ENCODE measurements at places on chromosomes 1 and 21.

DNA sequence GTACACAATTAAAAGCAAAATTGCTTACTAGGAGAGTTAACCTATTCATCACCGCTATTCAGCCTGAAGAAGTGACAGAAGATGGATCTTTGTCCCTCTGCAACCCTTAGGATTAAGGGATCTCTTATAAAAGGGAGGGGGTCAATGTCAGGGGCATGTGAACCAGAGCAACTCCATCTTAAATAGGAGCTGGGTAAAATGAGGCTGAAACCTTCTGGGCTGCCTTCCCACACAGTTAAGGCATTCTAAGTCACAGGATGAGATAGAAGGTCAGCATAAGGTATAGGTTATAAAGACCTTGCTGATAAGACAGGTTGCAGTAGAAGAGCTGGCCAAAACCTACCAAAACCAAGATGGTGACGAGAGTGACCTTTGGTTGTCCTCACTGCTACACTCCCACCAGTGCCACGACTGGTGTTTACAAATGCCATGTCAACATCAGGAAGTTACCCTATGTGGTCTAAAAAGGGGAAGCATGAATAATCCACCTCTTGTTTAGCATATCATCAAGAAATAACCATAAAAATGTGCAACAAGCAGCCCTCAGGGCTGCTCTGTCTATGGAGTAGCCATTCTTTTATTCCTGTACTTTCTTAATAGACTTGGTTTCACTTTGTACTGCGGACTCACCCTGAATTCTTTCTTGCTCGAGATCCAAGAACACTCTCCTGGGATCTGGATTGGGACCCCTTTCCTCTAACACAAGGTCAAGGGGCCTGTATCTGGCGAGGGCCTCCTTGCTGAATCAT lies 35.3 kb upstream of the NEK2 start:
- no peaks in the 10 kb centered on the region for H3K4me1 ChIP-seq
- no peak overlapping the region for H3K4me3 ChIP-seq
- no peak for DNase-seq

DNA sequence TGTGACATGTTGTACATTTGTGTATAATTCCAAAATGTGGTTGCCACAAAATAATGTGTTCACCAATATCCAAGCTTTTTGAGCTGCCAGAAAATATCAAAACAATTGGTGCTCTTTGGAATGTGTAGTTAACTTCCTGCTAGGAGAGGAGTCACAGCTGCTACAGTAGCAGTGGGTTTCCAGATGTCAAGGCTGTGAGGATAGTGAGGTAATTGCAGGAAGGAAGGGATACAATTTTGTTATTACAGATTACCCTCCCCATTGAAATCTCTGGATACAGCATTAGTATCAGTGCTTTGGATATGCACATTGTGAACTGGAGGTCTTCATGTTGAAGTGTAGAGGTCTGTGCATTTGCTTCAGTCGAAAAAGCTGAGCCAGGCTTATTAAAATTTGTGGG lies 253.2 kb downstream of the PTPRC start:
- no peak overlapping the region for H3K27ac ChIP-seq
- H3K4me3 ChIP-seq, result no peak overlapping the region
- H3K36me3 ChIP-seq, result peaks cover 1% of the 10 kb centered on the region
- peak; percentile 96 for DNase-seq
- no peaks in the 10 kb centered on the region for H3K27me3 ChIP-seq

DNA sequence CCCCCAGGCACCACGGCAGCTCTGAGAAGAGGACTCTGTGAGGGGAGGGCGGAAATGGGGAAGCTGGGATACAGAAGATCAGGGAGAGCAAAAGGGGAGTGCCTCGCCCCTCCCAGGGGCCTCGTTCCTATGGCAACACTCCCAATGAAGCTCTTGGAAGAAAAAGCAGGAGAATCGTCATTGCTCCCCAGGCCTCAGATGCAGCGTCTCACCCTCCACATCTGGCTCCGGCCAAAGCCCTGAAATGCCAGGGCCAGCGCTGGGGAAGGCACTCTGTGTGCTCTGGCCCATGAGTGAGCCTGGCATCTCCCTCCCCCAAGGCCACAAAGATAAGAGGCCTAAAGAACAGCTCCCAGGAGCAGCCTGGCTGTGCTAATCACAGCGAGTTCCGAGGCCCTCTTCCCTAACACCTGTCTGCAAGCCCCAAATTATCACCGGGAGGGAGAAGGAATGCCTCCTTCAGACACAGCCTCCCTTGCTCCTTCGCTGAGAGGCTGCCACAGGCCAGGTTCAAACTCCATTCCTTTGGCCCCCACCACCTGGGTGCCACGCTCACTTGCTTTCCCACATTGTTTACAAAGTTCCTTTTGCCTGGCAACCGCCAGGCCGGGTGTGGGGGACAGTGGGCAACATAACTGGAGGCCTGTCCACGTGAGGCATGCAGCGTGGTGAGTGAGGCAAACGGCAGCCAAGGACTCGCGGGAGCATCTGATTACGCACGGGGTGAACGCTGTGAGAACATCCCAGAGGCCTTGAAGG lies 27.8 kb downstream of the ECE1 start:
- peak overlapping the region; percentile 88 for H3K27ac ChIP-seq
- H3K4me3 ChIP-seq, result no peak overlapping the region
- H3K27me3 ChIP-seq, result no peaks in the 10 kb centered on the region
- peaks cover 8% of the 10 kb centered on the region for H3K36me3 ChIP-seq

DNA sequence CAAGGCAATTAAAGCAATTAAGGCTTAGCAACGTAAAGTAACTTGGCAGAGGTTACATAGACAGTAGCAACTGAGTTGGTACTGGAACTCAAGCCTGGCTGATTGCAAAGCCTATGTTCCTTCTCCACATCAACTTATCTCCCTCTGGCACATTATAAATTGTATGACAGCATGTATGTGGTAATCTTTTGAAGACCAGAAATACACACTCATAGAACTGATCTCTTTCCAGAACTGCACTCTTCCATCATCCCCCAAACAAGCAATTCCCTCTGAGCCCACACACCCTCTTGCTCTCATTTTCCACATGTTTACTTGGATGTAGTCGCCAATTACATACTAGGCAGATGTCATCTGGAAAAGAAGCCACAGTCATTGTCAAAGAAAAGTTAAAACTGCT lies 502.2 kb downstream of the PLPP3 start:
- DNase-seq, result peak; percentile 90
- H3K4me1 ChIP-seq, result peaks cover 44% of the 10 kb centered on the region
- H3K4me3 ChIP-seq, result no peak overlapping the region
- H3K27ac ChIP-seq, result no peak overlapping the region
- no peaks in the 10 kb centered on the region for H3K36me3 ChIP-seq
- H3K27me3 ChIP-seq, result no peaks in the 10 kb centered on the region

GRCh38 chr1:184759651-184760050 lies 5.0 kb upstream of the EDEM3 start:
- no peak for DNase-seq
- no peaks in the 10 kb centered on the region for H3K36me3 ChIP-seq
- H3K27ac ChIP-seq, result no peak overlapping the region
- H3K27me3 ChIP-seq, result no peaks in the 10 kb centered on the region
- H3K4me1 ChIP-seq, result no peaks in the 10 kb centered on the region

GRCh38 chr1:111448482-111448917 lies 556 bp downstream of the WDR77 start:
- no peak for DNase-seq
- peak overlapping the region; percentile 86 for H3K4me3 ChIP-seq
- no peaks in the 10 kb centered on the region for H3K27me3 ChIP-seq
- peaks cover 10% of the 10 kb centered on the region for H3K36me3 ChIP-seq
- H3K4me1 ChIP-seq, result peaks cover 2% of the 10 kb centered on the region

DNA sequence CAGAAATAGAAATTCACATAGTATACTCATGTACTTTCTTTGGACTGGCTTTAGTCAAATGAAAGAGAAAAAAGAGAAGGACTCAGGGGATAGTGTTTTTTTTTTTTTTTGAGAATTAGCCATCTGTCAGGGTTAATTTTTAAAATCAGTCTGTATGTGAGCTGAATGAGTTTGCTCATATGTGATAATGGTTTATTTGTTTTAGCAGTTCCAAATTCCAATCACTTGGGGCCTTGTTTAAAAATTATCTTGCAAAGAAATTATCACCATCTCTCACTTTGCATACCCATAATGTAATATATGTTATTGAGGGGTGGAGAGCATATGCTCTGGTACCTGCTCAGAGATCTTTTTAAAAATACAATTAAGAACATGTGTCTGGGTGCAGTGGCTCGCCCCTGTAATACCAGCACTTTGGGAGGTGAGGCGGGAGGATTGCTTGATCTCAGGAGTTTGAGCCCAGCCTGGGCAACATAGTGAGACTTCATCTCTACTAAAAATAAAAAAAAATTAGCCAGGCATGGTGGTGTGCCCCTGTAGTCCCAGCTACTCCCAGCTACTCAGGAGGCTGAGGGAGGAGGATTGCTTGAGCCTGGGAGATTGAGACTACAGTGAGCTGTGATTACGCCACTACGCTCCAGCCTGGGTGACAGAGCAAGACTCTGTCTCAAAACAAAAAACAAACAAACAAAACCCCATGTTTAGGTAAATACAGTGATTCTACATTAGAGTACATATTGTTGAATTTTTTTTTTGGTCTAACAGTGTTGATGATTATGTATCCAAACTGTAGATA lies 19.7 kb downstream of the GNAI3 start:
- H3K27ac ChIP-seq, result no peak overlapping the region
- H3K36me3 ChIP-seq, result no peaks in the 10 kb centered on the region
- peaks cover 71% of the 10 kb centered on the region for H3K4me1 ChIP-seq
- DNase-seq, result no peak
- H3K4me3 ChIP-seq, result no peak overlapping the region
- no peaks in the 10 kb centered on the region for H3K27me3 ChIP-seq

GRCh38 chr21:35048706-35049617 lies at the start of gene RUNX1:
Gene RUNX1, minus strand, starts transcription at chr21:35049302.
- peaks cover 2% of the 10 kb centered on the region for H3K4me1 ChIP-seq
- no peak for DNase-seq

- H3K27me3 ChIP-seq, result no peaks in the 10 kb centered on the region
- no peaks in the 10 kb centered on the region for H3K36me3 ChIP-seq
- H3K4me1 ChIP-seq, result peaks cover 20% of the 10 kb centered on the region
- no peak overlapping the region for H3K27ac ChIP-seq
These were observed 84.7 kb upstream of the LYPLAL1 start for GRCh38 chr1:219088778-219089557.

- DNase-seq, result no peak
- no peaks in the 10 kb centered on the region for H3K36me3 ChIP-seq
- no peak overlapping the region for H3K4me3 ChIP-seq
- H3K4me1 ChIP-seq, result peaks cover 28% of the 10 kb centered on the region
- no peak overlapping the region for H3K27ac ChIP-seq
- no peaks in the 10 kb centered on the region for H3K27me3 ChIP-seq
These were observed 463.1 kb downstream of the USP25 start for GRCh38 chr21:16192902-16193301.

GRCh38 chr1:233113009-233113879 lies 162.8 kb downstream of the NTPCR start:
- H3K27ac ChIP-seq, result peak overlapping the region; percentile 24
- peaks cover 18% of the 10 kb centered on the region for H3K4me1 ChIP-seq
- H3K4me3 ChIP-seq, result no peak overlapping the region
- no peaks in the 10 kb centered on the region for H3K36me3 ChIP-seq
- DNase-seq, result peak; percentile 89

DNA sequence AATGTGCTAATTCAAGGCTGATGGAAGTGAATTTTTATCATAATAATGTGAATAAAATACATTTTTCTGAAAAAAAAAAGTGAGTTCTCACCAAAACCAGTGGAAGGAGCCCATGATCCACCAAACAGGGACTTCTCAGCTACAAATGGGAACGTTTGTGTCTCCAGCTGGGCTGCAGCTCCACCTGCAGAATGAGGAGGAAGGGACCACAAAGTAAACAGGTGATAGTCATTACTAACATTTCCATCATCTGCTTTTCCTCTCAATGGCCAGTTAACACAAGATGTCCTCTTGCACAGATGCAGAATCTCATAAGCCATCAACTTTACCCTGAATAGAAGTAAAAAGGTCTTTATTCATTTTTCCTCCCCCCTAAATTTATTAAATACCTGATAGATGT lies 246.2 kb downstream of the MRPL39 start:
- H3K27me3 ChIP-seq, result no peaks in the 10 kb centered on the region
- no peak for DNase-seq
- no peaks in the 10 kb centered on the region for H3K36me3 ChIP-seq
- no peak overlapping the region for H3K27ac ChIP-seq
- H3K4me1 ChIP-seq, result no peaks in the 10 kb centered on the region

All from lung (tissue), 17 donors.